ENCODE measurements at places on chromosomes 6 and 20. TPM values are rescaled to one million over a fixed set of nuclear protein-coding genes. Genes with fewer than 3 reads are reported as not detected.
A peak's percentile ranks its signal among the peaks of the same experiment; 100 is the strongest.

- no peak for DNase-seq
These were observed 13.4 kb upstream of the MAPK13 start for GRCh38 chr6:36116943-36117342.

The GHRH gene
- not detected for polyA plus RNA-seq

GRCh38 chr20:58482416-58482815 lies 32.8 kb downstream of the APCDD1L start:
- DNase-seq, result no peak

- DNase-seq, result no peak
These were observed 33.4 kb upstream of the EYA4 start for GRCh38 chr6:133207754-133208153.

- DNase-seq, result no peak
These were observed 24.1 kb upstream of the GTF3C6 start for GRCh38 chr6:110934381-110934898.

GRCh38 chr6:20564269-20564668 lies 30.0 kb downstream of the CDKAL1 start:
- no peak for DNase-seq

GRCh38 chr6:157563611-157564284 lies 182.8 kb downstream of the ZDHHC14 start:
- no peak for DNase-seq

DNA sequence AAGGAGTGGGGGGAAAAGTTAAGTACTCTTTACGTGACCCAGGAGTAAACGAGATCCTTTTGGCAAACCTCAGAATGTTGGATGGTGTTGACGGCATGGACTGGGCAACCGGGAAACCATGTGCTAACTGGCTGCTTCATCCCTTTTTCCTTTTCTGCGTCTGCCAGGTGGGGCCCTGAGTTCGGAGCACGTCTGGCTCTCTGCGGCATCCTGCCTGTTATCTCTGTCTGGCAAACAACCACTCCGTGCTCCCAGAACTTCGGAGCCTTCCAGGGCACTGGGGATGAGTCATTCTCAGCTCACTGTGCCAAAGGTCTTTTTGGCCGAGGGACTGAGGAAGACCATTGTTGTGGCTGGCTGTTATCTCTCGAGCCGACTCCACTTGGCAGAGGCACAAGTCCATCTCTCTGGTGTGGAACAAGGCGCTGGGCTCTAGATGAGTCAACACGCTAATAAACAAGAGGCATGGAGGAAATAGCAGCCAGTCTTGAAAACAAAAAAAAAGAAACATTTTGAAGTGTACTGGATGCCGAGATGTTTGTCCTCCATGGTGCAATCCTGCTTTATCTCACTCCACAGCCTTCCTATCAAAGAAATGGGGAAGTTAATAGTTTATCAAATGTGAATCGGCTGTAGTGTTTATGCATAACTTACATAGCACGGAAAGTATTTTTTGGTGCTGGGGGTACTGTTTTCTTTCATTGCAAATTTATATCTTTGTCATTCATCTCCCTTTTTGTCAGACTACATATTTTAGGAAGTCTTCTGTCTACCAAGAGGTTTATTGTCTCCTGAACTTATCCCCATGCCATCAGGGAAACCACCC lies 64.6 kb upstream of the TXNDC5 start:
- peak; percentile 39 for DNase-seq

- DNase-seq, result no peak
These were observed 25.1 kb downstream of the GPR63 start for GRCh38 chr6:96812077-96812703.

DNA sequence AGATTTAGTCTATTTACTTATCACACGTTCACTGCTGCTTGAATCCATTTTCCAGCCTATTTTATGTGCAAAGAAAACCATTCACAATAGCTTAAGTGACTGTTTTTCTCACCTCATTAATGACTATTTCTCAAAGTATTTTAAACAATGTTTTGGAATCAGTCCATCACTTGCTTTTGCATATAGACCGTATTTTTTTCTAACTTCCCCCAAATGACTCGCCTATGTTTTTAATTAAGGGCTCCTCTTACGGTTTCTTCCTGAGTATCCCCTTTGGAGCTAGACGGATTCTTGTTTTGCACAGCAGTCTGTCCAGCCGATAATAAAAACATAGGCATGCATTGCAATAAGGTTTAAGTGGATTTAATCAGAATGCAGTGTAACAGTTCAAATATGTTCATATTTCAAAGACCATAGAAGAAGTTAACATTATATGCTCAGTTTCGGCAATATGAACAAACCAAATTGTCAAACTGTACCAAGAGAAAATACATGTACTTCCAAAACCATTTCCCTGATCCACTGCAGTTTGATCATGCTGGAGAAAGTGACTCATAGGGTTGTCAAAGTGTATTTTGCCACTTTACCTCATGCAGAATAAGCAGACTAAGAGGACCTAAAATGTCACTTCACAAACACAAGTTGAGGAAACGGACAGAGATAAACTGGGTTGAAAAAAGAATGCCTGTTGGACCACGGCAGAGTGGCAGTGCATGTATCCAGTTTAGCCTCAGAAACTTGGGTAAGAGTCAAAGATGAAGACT lies 66.4 kb downstream of the HMGN3 start:
- no peak for DNase-seq

DNA sequence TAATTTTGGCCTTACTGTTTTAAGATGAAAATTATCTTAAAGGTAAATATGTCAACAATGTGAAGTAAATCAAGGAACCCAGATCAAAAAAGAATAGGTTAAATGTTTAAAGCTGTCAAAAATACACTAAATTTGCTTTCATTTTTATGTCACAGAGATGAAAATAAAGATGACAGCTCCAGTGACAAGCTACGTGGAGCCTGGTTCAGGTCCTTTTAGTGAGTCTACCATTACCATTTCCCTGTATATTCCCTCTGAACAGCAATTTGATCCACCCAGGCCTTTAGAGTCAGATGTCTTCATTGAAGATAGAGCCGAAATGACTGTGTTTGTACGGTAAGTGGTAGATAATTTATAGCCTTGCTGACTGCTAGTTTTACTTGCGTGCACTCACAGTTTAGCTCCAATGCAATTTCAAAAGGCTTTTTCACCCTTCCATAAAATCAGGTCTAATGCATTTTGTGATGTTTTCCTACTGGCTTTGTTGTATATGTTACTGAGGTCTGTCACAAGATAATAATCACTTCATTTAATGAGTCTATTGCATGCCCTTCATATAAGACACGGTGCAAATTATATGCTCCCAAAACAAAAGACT lies 1.9 kb downstream of the HEBP2 start:
- no peak for DNase-seq

DNA sequence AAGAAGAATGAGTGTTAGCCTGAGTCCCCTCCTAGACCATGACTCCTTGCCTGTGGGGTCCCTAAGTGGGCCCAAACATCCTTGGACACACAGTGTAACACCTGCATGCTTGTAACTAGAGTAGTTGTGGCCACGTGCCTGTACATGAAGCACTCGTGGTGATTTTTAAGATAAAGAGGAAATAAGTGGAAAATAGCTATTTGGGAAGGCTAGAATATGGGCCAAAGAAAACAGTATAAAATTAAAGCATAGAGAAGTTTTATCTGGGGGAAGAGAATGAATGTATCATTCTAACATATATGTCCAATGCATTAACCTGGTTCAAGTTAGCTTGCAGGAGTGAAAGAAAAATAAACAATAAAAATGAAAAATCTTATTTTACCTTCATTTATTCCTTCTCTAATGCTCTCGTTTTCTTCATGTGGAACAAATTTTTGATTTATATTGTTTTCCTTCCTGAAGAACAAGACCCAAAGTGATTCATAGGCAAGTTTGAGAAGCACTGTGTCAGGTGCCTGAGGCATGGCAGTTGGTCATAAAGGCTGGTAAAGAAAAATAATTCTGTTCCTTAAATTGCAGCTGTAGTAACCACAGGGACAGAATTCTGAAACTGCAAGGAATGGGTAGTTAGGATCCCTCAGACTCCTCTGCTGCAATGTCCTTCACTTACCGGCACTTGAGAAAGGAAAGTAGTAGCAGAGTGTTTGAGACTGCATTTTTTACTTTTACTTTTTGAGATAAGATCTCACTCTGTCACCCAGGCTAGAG lies 8.5 kb upstream of the CST3 start:
- no peak for DNase-seq

The F13A1 gene
- polyA plus RNA-seq, result not detected

The CCN6 gene
- not detected for polyA plus RNA-seq

GRCh38 chr6:33252759-33253158 lies 18.9 kb downstream of the VPS52 start:
- DNase-seq, result no peak

- DNase-seq, result no peak
These were observed 58.0 kb downstream of the ERMARD start for GRCh38 chr6:169809386-169809785.

GRCh38 chr20:41837669-41838224 lies 219.6 kb upstream of the CHD6 start:
- peak; percentile 23 for DNase-seq

- DNase-seq, result no peak
These were observed 12.5 kb upstream of the TMEM242 start for GRCh38 chr6:157335829-157336228.

- no peak for DNase-seq
These were observed 38.6 kb downstream of the PREX1 start for GRCh38 chr20:48789185-48789668.

DNA sequence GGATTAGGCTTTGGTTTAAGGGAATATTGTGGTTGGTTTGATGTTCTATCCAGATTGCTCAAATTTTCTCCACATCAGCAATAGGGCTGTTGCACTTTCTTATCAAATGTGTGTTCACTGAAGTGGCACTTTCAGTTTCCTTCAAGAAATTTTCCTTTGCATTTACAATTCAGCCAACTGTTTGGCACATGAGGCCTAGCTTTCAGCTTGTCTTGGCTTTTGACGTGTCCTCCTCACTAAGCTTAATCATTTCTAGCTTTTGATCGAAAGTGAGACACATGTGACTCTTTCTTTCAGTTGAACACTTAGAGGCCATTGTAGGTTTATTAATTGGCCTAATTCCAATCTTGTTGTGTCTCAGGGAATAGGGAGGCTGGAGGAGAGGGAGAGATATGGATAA lies 104.8 kb downstream of the FLRT3 start:
- DNase-seq, result no peak

- no peak for DNase-seq
These were observed 50.8 kb upstream of the BACH2 start for GRCh38 chr6:90347411-90347851.

The VWA7 gene
- 0.56 TPM for polyA plus RNA-seq

GRCh38 chr6:85405853-85406198 lies 44.1 kb upstream of the NT5E start:
- no peak for DNase-seq

The LSM14B gene
- polyA plus RNA-seq, result 64.6 TPM

The EYA4 gene
- polyA plus RNA-seq, result 0.08 TPM

All from SK-N-SH (cell line).